ENCODE measurements at places on chromosomes 13 and 19.

GRCh38 chr19:42392165-42392564 is 2.1 kb upstream of the CNFN start:
- no peak for DNase-seq

DNA sequence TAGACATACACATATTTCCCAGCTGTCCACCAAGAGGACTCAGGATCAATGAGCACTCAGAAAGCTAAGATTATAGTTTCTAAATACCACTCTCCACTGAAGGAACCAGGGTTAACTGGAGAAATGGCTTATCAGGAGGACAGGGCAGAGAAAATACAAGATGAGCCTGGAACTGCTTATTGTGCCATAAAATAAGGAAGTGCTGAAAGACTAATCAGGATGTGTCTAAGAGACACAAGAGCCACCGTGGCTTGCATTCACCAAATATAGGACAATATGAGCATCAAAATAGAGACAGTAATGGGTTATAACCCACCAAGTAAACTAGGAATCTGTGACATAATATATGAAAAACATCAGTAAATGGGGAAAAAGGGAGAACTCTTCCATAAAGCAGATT is 32.8 kb downstream of the KLF12 start:
- DNase-seq, result no peak

- DNase-seq, result no peak
These were observed 642 bp downstream of the ZNF571 start for GRCh38 chr19:37593996-37594303.

DNA sequence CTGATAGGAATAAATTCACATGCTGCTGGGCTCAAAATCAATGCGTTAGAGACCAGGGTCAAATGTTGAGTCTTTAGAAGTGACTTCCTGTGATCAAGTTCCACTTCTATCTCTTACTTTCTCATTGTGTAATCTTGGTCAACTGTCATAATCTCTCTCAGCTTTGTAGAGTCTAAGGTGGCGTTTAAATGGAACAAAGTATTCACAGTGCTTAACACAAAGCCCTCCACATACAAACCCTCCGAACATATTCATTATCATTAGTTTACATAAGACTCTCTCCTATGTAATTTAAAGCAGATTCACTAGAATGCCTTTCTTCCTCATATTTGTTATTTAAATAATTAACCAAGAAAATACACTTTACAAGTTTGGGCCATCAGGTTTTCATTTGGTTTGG is 1044.1 kb downstream of the EFNB2 start:
- no peak for DNase-seq

GRCh38 chr13:81142306-81142999 is 801.5 kb upstream of the SPRY2 start:
- DNase-seq, result no peak

GRCh38 chr19:6214881-6215541 is 64.8 kb downstream of the MLLT1 start:
- no peak for DNase-seq

DNA sequence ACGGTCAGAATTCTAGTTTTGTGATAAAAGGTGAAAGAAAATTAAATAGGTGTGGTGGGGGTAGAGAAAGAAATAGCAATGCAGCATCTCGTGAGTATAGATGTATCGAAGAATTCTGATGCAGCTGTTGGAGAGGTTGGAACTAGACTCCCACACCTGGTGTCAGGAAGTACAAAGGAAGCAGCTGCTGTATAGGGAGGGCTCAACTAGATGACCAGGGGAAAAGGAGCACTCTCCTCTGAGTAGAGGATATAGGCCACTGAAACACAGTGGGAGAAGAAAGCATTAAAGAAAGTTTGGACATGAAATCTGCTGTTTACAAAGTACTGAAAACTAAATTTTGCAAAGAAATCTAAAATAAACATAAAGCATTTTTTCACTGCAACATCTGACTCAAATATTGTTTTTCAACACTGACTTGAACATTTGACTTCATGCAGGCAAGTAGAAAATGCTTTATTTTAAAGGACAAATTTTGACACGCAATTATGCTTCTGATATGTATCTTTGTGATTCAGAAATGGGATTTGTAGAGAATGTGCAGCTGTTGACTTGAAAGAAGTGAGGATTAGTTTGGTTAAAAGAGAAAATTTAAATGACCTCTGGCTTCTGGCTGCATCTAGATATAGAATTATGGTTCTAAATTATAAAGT is 82.2 kb downstream of the MIPEP start:
- DNase-seq, result no peak

- no peak for DNase-seq
These were observed 34.4 kb downstream of the WDFY2 start for GRCh38 chr13:51618626-51619025.

DNA sequence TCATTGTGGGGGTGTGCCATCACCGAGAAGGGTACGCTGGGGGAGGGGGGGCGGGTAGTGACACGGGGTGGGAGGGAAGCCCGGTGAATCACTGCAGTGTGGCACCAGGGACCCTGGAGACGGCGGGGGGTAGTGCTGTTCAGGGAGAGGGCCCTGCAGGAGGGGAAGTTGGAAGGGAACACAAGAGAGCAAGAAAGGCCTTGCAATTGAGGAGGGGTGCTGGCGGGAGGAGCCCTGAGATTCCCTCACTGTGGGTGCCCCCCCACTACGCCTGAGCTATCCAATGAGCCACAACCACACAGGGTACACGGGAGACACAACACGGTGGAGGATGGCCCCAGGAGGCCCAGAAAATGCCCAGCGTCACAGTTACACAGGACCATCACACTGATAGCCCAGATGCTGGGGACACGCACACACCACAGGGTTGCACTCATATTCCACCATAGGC is 516 bp upstream of the ATP1A3 start:
- no peak for DNase-seq

- no peak for DNase-seq
These were observed 24.9 kb upstream of the TPM4 start for GRCh38 chr19:16051254-16052025.

DNA sequence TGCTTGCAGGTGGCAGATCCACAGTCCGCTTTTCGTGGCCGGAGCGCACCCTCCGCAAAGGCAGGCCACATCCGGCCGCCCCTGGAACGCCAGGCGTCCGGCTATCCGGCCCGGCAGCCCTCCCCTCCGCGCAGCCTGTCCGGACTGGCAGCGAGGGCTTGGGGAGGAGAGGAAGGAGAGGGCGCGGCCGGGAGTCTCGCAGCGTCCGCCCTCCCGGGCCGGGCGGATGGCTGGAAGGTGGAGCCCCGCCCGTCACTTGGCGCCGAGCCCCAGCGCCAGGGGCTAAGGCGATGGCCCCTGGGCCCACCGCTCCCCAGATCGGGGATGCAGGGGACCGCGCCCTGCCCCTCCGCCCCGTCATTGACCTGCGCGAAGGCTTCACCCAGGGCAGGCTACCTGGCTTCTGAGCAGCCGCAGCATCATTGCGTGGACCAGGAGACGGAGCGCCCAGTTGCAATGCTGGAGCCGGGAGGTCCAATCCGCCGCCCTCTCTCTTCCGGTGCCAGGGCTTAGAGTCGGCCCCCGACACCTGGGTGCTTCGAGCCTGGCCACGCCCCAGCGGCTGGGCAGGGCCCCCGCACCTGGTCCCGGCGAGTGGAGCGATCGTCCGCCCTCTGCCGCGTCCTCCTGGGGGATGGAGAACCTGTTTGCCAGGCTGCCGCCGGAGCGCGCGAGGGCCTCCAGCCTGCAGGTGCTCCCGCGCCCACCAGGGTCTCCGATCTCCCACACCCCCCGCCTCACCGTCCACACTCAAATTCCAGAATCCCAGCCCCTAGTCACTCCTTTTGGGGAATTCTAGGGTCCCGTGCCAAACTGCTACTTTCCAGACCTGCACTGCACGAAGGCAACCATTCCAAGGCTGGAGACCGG is at the start of gene FUT1:
Gene FUT1 (minus strand): TSS at position 146 of the 870 bp plus-strand sequence. CDS start 1,360 bp downstream, outside the sequence.
- DNase-seq, result no peak

DNA sequence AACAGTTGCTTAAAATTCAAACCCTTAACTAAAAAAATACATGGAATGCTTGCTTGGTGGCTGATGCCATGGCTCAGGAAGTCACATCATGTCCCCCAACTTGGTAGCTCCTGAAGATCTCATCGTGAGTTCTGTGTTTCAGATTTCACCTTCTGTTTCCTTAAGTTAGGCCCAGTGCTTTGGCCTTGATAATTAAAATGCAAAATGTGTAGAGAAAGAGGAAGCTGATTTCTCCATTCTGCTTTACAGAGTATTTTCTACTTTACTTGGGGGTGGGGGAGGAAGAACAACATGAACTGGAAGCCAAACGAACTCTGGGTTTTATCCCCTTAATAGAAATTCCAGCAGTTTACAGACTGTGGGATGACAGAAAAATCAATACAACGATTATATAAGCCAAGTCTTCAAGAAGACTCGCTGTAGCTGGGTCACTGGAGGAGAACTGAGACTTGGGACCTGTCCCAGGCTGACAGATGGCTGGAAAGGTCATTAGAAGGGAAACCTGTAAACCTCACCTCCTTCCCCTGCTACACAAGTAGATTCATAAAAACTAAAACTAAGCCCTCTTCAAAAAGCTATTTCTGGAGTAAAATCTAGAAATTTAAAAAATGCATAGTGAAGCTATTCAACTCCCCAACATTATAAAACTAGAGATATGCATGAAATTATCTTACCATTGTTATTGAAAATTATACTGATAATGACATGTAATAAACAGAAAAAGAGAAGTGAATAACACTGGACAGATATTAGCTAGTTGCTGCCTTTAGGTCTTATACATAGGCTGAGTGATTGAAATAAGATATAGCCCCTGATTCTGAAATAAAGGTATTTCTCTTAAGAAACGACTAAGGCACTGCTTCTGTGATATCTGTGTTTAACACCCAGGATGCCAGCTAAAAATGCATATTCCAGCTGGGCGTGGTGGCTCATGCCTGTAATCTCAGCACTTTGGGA is 22.1 kb upstream of the GGACT start:
- DNase-seq, result no peak

- no peak for DNase-seq
These were observed 241.4 kb downstream of the ENOX1 start for GRCh38 chr13:43545317-43545874.

DNA sequence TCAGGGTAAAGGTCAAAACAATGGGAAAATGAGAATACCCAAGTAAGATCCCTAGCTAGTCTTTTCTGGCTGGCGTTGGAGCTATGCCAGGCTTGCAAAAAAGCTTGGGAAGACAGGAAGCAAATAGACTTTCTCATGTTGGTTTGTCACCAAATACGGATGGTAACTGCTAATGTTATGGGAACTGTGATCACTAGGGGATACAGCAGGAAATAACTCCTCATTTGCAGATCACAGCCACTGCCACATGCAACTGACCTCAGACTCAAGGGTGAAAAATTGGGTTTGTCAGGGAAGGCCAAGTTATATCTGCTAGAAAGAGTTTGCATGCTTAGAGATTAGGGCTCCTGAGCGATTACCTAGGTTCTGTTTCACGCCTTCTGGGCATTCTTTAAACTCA is 162.9 kb downstream of the NHLRC3 start:
- no peak for DNase-seq

GRCh38 chr19:56272161-56272798 is at the start of gene EDDM13:
Gene EDDM13, plus strand, starts transcription at chr19:56272748. Its CDS starts 87 bp downstream, at chr19:56272835.
- DNase-seq, result no peak

DNA sequence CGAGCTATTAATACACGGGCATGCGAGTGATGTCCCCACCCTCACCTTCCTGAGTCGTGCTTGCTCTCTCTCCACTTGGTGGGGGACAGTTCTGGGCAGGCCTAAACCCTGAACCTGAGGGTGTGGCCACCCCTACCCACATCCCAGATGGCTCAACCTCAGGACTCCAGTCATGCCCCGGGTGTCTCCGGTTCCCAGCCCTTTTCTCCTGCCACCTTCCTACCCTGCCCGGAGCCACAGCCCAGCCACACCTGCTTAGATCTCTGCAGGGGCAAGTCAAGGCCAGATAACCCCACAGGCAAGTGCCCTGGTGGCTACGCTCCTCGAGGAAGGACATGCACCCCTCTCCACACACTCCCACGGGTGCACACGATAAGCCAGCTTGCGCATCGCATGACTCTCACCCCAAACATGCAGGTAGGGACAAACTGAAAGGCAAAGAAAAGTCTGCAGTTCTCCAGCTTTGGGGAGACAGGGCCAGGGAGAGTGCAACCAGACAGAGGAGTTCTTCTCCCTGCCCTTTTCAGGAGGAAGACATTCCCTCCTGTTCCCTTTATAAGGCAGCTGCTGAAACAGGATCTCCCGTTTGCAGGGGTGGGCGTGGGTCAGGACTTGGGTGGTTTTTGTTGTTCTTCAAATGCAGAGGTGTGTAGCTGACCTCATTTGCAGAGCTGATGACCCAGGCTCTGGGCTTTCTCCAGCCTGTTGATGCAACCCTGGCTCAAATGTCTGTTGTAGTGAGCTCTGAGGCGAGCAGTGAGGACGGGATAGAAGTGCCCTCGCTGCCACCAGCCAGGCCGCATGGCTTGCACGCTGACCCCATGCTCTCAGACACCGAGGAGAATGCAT is 88.6 kb downstream of the DPF1 start:
- peak; percentile 20 for DNase-seq

- no peak for DNase-seq
These were observed 86.8 kb upstream of the STARD13 start for GRCh38 chr13:33372251-33372919.

- DNase-seq, result no peak
These were observed 15.2 kb upstream of the ERCC2 start for GRCh38 chr19:45385392-45386221.

GRCh38 chr19:39193803-39194202 is 3.0 kb upstream of the NCCRP1 start:
- DNase-seq, result no peak

- no peak for DNase-seq
These were observed 4.6 kb upstream of the DNM2 start for GRCh38 chr19:10713317-10713716.

DNA sequence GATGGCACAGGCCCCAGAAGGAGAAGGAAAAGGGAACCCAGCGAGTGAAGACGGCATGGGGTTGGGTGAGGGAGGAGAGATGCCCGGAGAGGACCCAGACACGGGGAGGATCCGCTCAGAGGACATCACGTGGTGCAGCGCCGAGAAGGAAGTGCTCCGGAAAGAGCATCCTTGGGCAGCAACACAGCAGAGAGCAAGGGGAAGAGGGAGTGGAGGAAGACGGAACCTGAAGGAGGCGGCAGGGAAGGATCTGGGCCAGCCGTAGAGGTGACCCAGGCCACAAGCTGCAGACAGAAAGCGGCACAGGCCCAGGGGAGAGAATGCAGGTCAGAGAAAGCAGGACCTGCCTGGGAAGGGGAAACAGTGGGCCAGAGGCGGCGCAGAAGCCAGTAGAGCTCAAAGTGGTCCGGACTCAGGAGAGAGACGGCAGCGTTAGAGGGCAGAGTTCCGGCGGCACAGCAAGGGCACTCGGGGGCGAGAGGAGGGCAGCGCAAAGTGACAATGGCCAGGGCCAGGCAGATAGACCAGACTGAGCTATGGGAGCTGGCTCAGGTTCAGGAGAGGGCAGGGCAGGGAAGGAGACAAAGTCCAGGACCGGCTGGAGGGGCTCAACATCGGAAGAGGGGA is 1.1 kb downstream of the PPP1R12C start:
- no peak for DNase-seq

- DNase-seq, result no peak
These were observed 3.8 kb downstream of the TNNI3 start for GRCh38 chr19:55153652-55154264.

DNA sequence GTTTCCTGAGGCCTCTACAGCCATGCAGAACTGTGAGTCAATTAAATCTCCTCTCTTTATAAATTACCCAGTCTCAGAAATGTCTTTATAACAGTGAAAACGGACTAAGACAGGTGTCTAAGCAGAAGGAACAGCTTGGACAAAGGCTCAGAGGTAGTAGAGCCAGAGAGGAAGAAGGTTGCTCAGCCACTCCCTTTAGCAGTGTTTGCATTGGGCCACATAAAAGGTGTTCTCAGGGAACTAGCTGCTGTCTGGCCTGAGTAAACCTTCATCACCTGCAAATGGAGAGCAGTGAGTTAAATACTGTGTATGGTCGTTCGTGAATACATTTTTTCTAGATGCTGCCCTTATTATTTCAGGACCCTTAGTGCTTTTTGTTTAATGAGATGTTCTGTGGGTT is 383.4 kb downstream of the EFNB2 start:
- no peak for DNase-seq

All from neuronal stem cell (in vitro differentiated cells).